Renal cortex interstitium (tissue), 15 donors: ENCODE measurements at places on chromosomes 7 and 10. TPM values are rescaled to one million over a fixed set of nuclear protein-coding genes. Genes with fewer than 3 reads are reported as not detected.

The CNTNAP2 gene
- 26.6 TPM for polyA plus RNA-seq

DNA sequence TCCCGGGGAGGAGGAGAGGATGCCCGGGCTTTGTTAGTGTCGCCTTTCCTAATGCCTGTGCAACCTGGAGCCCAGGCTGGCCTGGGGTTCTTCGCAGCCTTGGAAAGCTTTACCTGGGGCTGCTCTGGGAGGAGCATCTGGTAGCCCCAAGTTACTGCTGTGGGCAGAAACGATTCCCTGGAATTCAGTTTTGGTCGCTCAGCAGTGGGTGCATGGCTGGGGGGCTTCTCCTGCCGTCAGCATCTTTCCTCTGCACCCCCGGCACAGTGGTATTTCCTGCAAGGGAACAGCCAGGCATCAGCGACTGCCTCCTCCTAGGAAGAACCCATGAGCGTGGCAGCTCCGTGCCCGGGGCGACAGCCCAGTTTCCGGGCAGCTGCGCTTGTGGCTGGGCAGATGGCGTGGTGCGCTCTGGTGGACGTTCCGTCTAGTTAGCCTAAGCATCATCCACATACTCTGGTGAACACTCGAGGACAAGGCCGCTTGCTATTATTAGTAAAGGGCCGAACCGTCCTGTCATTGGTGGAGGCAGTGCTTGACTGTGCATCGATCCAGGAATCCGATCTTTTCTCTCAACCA, 107.0 kb upstream of the BTBD16 start:
- peak; percentile 50 for DNase-seq

The FRMPD2 gene
- polyA plus RNA-seq = 5.6 TPM

DNA sequence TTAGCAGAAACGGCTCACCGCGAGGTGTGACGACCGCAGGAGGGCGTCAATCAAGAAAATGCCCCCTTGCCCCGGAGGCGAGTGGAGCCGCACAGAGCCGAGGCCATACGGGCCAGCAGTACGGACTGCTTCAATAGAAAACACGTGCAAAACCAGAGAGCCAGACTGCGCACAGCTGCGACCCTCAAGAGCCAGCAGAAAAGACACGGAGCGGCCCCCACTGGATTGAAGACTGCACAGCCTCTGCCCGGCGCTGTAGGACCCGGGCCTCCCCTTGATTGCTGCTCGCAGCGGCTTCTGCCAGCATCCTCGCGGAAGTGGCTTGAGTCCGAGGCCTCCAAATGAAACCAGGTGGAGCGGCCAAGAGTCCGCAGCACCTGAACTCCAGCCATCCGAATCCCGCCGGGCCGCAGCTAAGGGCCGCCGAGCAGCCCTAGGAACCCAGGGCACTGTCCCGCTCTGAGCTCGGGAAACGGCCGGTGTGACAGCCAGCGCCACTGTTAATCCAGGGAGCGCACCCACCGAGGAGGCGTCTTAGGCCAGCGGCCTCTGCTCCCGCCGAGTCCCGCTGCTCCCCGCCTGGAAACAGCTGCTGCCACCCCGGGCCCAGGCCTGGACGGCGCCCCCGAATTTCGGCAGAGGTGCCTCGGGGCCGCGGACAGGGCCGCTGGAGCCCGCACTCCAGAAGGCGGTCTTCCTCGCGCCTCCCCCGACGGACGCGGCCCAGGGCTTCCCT, 660 bp upstream of the HHEX start:
- DNase-seq = no peak

DNA sequence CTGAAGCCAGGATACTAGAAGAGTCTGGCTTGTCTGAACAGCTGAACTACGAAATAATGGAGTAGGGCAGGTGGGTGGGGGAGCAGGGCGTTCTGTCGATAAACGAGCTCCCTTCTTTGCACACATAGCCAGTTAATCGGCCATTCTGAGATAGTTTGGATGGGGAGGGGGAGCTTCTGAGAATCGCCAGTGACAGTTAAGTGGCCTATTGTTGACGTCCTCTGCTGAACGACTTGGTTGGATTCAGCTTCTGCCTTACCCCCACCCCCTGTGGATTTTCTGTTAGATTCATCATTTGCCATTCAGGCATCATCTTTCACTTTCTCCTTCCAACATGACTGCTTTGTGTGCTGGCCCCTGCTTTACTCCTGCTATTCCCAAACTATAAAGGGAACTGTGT, 520 bp downstream of the CPA5 start:
- DNase-seq = no peak

DNA sequence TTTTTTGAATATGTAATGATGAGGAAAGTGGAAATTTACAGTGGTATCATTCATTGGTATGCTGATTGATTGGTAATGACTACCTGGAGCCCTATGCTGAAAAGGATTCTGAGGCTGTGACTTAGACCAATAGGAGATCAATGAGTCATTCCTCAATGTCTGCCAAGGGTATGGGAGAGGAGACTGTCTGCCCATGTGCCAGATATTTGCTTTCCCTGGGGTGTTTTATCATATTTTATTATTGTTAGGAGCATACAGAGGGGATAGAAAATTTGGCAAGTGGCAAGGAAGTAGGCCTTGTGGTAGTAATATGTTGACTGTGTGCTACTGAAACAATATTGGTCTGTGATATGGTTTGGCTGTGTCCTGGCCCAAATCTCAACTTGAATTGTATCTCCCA, 54.8 kb downstream of the ASAH2B start:
- DNase-seq = no peak

DNA sequence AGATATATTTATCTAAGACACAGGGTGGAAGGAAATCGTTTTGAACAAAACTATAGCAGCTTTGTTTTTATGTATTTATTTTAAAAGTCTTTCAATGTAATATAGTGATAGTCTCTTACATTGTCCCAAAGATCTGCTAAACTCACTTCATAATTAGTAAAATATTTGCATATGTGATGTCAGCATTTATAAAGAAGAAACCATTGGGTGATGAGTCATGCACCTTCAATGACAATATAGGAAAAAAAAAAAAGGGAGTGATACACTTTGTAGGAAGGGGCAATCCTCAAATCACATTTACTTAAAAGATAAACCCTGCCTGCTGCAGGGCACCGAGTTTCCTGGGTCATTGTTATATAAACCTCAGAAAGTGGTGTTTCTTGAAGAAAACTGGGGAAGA, 112.4 kb upstream of the SEMA3C start:
- no peak for DNase-seq

The HOXA10 gene
- 140 TPM for polyA plus RNA-seq

DNA sequence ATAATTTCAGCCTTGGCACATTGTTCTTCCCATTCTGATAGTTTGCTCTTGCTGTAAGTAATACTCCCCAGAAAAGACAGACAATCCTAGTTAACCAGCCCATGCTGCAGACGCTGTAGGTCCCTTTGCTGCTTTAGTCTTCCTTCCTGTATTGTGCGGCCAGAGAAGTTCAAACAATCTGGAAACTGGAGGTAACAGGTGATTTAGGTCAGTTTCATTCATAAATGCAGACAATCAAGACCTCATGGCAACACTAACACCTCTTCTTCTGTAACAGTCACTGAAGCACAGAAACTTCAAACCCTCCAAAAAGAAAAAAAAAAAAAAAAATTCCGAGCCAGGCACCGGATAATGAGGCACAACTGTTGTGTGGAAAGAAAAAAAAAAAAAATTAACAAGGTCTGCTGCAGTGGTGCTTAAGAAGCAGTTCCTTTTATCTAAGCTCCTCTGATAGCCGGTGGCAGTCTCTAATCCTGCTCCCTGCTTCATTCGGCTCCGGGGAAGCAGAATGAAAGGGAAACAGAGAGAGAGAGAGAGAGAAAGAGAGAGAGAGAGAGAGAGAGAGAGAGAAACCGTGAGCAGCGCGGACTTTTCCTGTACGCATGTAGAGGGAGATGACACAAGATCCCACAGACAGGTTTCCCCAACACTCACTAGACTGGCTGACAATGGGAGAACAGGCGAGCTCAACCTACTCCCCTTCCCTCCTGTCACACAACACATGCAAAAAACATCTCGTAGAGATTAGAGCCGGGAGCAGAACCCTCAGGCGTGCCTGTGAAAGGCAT, at the start of gene SEMA3A:
TSS of gene SEMA3A (minus strand) at position 306 of the 788 bp plus-strand sequence. CDS start at position 103, 203 bp downstream.
- DNase-seq = no peak
